Psoas muscle (tissue), 8 donors: ENCODE measurements at places on chromosomes 1 and 21. TPM values are rescaled to one million over a fixed set of nuclear protein-coding genes. Genes with fewer than 3 reads are reported as not detected.

OR2AK2 gene
- total RNA-seq = not detected

RBM11 gene
- total RNA-seq = not detected

MEX3A gene
- total RNA-seq = 0.28 TPM

FCRL1 gene
- total RNA-seq = 0.40 TPM

FCN3 gene
- 7.3 TPM for total RNA-seq

- DNase-seq = no peak
These were observed 150.0 kb downstream of the NOS1AP start for GRCh38 chr1:162219461-162219860.

DNA sequence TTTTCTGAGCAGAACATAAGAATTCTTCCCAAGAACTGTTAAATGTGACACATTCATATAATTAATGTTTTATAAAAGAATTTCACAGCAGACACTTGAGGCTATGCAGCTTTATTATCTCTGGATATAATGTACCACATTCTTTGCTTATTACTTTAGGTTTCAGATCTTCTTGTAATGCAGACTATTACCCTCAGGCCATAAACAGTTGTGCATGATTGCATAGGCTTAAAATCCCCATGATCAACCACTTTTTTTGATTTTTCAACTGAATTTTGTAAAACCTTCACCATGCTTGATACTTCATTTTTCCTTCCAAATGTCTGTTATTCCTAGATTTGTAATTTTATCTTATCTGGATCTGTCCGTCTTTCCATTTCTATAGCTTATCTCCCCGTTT, 1355.7 kb downstream of the BRINP3 start:
- no peak for DNase-seq

GRCh38 chr1:111565079-111565478, 54.5 kb upstream of the RAP1A start:
- DNase-seq = no peak

- no peak for DNase-seq
These were observed 35.7 kb upstream of the MAGOH start for GRCh38 chr1:53274026-53274425.

DNA sequence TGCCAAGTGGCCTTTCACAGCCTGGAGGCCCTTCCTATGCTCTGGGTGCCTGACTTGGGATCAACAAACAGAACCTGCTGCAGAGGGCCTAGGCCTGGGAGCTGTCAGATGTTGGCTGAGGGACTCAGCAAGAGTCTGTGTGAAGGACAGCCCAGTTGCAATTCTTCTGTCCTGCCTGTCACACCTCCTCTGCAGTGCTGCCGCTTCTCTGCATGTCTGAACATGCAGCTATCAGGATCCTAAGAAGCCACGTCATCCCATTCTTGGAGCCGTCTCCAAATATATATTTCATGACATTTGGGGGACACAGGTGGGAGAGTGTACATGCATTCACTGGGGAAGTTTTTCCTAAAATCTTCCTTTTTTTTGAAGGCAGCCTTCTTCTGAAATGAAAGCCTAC, 8.6 kb downstream of the FCAMR start:
- no peak for DNase-seq

GRCh38 chr1:206467915-206468314, 2.4 kb upstream of the IKBKE start:
- DNase-seq = peak; percentile 62

DNA sequence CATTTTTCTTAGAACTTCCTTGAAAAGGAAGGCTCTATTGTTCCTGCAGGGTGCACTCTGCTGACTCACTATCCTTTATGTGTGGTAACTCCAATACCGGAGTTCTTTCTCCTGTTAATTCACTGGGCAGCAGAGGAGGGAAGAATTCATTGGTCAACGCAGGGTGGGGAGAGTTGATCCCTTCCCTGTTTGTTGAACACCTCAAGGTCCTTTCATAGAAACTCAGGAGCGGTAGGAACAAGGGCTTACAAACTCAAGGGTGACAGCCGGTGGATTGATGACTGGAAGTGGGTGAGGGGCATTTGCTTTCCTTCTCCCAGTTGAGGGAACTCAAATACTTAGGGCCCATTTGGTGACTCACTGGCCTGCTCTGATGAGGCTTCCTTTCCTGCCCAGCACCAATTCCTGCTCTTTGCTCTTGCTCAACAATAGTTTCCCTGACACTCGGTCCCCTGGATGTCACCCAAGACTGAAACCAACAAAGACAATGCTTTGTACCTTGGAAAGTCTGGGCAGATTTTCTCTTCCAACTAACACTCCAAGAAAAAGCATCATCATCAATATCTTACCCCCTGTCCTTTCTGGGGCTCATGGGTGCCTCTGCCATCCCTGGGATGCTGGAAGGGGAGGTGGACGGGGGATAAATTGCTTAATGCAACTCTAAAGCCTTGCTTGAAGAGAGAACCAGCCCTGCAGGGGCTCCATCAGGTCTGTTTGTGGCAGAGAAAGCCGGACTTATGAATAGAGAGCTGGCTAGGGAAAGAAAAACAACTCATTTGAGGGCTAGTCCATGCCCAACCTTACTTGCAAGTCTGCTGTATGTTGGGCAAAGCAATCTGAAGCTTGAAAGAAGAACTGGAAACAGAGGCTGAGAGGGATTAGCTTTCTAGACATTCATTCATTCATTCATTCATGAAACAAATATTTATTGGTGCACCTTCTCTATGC, 9.3 kb downstream of the SLC26A9 start:
- DNase-seq = peak; percentile 6

DNA sequence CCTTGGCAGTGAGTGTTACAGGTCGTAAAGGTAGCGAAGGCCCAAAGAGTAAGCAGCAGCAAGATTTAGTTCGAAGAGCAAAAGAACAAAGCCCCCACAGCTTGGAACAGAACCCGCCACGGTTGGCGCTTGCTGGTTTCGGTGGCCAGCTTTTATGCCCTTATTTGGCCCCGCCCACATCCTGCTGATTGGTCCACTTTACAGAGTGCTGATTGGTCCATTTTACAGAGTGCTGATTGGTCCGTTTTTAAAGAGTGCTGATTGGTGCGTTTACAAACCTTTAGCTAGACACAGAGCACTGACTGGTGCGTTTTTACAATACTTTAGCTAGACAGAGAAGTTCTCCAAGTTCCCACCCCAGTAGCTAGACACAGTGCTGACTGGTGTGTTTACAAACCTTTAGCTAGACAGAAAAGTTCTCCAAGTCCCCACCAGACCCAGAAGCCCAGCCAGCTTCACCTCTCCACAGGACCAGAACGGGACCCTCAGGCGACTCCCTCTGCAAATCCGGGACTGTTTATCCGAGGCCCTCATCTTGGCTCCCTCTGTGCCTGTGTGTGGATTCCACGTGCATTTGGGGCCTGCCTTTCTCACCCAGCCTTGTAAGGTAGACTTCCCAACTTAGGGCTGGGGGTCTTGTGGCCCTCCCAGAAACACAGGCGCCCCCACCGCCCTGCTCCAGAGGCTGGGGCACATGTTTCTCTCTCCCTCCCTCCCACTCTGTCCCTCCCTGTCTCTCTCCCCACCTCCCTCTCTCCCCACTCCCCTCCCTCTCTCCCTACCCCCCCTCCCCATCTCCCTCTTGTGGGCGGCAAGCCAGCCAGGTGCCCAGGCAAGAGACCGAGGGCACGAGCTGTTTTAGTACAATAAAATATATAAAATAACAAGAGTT, 12.6 kb downstream of the FTCD start:
- DNase-seq = peak; percentile 30

DNA sequence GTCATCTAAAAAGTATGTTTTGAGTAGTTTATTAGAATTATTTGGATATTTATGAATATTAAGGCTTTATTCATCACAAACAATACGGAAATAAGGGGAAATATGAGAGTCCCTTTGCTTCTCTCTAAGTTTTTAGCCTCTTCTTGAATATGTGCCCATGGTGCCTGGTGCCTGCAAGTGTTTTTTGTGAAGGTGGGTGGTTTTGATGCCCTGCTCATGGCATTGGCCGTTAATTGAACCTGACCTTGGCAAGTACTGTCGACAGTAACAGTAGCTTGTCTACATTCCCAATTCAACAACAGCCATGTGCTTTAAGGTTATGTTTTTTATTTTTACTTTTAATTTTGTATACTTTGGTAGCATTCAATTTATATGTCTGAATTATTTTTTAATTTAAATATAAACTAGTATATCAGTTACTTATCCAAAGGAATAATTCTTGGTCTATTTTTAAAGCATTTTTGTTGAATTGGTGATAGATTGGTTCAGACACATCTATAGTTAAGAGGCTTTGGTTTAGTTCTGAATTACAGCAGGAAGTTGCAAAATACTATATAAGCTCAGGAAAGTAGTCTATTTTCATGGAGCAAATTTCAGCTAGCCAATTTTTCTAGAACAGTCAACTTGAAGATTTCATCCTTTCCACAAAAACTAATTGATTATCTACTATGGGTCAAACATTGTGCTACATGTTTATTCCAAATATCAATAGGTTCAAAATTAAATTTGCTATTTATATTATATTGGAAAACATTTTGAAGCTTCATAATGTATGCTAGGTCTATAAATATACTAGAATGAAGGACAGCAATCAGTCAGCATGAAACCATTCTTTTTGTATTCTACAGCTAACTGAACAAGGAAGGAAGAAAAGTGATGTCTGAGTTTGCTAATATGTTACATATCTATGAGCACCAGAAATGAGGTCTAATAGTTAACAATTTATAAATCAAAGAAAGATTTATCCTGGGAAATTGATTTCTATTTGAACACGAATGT, 184.4 kb downstream of the MRPL39 start:
- DNase-seq = no peak

DNA sequence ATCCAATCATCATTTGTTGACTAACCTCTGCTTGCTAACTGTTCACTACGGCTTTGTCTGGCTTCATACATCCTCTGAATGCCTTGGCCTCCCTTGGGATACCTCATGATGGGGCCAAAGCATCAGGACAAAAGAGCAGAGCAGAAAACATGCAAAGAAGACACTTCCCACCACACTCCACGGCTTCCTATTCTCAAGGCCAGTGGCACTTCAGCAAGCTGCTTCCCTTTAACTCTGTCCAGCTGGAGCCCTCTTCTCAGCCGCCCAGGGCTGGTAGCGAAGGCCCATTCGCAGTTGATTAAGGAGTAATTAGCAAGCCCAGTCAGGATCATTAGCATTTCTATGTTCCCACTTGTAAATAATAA, 224.3 kb upstream of the FGGY start:
- DNase-seq = no peak

DNA sequence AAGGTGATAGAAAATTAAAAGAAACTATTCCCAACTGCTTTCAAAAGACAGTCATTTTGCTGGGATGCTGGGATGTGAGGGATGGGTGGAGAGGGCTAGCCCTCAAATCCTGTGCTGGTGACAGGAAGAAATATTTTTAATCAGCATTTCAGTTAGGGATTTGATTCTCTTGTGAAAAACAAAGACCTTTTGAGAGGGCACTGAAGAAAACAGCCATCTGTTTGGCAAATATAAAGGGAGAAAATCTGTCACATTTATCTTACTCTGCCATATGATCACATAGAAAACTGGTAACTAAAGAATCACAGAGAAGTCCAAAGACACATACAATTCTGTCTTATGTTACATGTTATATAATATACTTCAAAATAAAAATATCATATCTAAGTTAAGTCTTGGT, 12.3 kb downstream of the STXBP3 start:
- no peak for DNase-seq

DNA sequence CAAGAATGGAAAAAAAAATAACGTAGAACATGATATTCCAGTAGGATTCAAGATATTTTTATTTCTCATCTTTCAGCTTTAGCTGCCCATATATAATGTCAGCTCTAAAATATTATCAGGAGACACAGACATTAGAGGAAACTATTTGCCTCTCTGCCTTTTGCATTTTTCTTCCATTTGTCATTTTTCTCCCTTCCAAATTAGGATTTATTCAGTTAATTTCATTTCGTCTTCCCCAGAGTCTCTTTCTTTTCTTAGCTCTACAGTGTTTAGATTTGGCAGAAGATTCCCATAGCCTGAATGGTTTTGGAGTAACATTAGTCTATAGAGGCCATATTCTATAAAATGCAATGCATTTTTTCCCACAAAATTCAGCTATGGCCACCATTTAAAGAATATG, 5.1 kb upstream of the ENAH start:
- DNase-seq = no peak

DNA sequence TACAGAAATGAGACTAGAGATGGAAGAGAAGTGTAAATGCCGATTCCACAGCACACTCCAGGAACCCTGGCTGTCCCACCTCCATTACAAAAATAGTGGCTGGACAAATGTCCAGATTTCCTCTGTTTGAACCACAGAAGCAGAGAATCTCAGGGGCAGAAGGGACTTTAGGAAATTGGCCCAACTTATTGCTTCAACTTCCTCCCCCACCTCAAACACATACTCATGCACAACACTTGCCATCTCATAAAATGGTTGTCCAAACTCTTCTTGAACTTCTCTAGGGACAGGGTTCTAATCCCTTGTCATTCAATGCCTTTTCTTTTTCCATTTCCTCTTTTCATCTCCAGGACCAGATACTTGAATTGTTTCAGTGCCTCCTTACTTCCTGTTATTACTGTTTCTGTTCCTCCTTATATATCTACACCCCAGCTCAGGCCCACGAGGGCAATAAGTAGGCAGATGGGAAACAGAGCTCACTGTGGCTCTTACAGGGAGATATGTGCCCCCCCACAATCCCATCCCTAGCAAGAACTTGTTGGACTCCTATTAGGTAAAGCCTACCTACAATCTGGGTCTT, 8.5 kb upstream of the B4GALT3 start:
- no peak for DNase-seq

DNA sequence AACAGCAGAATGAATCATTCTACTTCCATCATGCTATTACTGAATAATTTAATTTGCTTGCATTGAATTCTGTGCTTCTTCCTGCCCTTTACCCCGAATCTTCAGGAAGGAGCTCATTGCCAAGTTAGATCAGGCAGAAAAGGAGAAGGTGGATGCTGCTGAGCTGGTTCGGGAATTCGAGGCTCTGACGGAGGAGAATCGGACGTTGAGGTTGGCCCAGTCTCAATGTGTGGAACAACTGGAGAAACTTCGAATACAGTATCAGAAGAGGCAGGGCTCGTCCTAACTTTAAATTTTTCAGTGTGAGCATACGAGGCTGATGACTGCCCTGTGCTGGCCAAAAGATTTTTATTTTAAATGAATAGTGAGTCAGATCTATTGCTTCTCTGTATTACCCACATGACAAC, 44.2 kb downstream of the MAP3K7CL start:
- DNase-seq = no peak

DNA sequence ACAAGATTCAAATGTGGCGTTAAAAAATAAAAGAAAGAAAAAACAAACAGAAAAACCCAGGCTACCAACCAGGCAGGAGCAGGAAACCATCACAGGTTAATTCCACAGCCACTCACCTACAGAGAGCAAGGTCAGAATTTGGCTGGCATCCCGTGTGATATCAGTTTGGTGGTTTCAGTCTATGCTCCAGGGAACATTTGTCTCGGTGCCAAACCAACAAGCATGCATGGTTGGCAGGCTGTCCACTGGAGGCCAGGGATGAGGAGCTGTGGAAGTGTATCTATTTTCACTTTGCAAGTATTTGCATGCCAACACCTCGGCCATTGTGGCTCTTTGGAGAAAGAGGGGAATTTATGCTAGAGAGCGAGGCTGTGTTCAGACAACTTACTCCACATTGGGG, 53.1 kb upstream of the PROX1 start:
- no peak for DNase-seq
